ENCODE measurements at places on chromosomes 2 and 18. TPM values are rescaled to one million over a fixed set of nuclear protein-coding genes. Genes with fewer than 3 reads are reported as not detected.

The UGT1A6 gene
- total RNA-seq, result 10.5 TPM

The ZNF804A gene
- total RNA-seq, result not detected

The IRS1 gene
- 25.8 TPM for total RNA-seq

The SEH1L gene
- total RNA-seq, result 41.0 TPM

The TSPYL6 gene
- not detected for total RNA-seq
